Mesothelial cell of epicardium (in vitro differentiated cells): ENCODE measurements at places on chromosomes 1 and 21.

DNA sequence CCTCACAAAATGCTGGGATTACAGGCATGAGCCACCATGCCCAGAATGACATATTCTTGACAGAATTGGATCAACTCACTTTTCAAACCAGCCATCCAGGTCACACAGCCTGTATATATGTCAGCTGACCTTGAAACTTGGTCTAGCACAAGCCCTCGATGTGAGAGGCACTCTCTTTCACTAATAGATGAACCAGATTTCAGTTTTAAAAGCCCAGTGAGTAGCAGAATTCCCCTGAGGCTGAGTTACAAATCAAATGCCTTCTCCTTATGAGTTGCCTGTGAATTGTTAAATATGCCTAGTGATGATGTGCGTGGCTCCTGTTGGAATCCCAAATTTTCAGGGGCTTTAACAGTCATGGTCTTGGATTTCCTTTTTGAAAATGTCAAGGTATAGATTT lies 88.7 kb downstream of the CD247 start:
- DNase-seq, result no peak

DNA sequence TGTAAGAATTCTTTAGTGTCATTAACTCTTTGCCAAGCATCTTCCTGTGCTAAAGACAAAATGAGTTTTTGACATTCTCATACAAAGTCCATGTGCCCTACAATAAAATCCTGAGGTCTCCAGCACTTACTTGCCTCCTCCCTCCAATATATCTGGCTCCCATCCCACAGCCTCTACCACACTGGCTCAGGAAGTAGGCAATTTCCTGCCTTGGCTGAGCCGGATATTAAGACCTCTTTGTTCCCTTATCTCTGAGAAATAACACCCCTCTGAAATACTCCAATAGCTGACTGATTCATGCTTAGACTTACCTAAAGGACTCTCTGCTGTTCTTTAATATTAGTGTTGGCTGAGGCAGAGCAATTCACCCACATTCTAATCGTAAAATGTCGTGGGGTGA lies 37.6 kb upstream of the GORAB start:
- DNase-seq, result no peak

DNA sequence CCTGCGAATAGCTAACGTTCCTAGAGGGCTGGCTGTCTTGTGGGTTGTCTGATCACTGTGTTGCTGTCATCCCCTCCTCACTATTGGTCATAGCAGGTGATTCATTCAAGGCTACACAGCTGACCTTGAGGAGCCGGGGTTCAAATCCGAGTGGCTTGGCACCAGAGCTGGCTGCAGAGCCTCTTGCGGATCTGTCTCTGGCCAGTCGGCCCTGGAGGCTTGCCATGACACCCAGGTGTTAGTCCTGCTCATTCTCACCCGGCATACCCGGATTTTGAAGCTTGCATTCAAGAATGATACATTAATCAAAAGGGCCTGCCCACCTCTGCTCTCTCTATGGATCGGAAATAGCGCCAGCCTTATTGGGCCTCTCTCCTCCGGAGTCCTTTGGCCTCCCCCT lies 110.4 kb downstream of the DHRS3 start:
- no peak for DNase-seq

DNA sequence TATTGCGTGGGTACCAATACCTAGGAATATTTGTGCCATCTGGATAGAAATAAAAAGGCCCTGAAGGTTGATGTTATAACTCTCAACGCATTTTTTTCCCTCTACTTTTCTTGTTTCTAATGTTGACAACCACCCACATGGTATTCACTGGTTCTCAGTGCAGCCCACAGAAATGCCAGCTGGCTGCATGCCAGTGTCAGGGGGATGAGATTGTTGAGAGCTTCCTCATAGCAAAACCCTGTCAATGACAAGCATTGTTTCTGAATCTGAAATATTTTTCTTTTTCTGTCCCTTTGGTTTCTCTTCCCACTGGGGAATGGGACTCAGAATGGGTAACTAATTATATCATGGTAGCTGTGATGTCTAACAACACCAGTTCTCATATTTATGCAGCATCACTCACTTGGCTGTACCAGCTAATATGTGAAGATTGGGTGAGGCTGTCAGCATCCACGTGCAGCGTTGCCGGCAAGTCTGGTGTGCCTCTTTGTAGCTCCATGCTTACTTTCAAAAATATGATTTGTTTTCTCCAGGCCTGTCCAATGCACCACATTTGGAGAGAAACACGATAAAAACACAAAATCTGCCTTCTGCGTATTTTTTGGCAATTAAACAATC lies 284.6 kb downstream of the PTBP2 start:
- no peak for DNase-seq

- DNase-seq, result no peak
Observed at GRCh38 chr1:169175461-169175860, 69.0 kb downstream of the ATP1B1 start.

DNA sequence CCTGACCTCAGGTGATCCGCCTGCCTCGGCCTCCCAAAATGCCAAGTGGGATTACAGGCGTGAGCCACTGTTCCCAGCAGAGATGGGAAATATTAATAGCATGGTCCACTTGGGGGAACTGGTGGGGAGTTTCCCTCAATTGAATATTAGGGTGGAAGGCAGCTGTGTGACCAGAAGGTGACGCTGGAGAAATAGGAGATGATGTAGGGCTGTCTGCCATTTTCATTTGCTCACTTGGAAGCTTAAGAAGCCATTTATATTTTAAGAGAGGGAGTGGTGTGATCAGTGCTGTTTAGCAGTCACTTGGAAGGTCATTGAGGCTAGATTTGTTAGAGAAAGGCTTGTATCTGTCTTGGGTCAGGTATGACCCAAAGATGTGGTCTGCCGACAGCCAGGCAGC lies 19.9 kb downstream of the KDM4A start:
- DNase-seq, result no peak

GRCh38 chr1:117759535-117759934 lies 153.7 kb downstream of the TENT5C start:
- DNase-seq, result no peak

DNA sequence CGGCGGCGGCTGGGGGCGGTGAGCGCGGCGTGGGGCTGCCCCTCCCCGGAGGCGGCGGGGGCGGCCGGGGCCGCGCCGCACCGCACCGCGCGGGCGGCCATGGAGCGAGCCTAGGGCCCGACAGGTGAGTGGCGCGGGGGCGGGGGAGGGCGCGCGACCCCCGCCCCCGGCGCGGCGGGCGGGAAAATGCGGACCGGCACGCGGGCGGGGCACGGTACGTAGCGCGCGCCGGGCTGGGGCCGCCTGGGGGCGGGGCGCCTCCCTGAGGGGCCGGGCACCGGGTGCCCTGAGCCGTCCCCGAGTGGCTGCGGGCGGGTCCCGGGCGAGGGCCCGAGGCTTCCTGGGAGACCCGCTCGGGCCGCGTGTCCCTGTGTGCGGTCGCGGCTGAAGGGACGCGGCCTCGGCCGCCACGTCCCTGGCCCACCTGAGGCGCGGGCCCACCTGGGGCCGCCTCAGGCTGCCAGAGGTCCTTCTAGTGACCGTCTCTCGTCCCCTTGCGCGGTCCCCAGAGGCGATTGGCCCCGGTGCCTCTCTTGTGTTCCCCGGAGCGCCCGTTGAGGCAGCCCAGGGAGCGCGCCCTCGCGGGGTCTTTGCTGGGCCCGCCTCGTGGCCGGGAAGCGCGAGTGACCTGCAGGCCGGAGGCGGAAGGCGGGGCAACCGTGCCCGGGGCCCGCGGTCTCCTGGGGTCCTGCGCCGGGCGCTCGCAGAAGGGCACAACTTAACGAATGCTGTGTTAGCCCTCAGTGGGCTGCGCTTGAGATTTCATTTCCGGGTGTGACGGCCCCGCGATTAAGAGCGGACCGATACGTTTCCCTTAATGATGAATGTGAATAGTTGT lies 500 bp downstream of the FAM20B start:
- DNase-seq, result peak; percentile 53
